ENCODE measurements at places on chromosomes 6 and 20.

DNA sequence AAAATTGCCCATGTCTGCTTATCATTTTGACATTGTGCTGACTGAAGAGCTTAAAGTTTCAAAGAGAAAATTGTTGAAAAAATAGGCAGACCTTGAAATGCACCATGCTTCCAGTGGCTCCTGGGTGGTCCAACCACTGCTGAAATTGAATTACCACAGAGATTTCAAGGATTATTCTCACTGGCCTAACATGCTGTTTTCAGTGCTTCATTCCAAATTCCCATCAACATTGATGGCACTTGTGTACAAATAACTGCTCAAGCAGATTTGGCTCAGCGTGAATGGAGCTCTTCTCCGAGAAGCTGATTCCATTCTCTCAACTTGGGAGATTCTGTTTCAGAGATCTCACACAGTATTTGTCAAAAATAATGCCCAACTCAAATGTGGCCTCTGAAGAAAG is 75.5 kb downstream of the LAMA4 start:
- DNase-seq = no peak

GRCh38 chr20:24199501-24199900 is 210.9 kb upstream of the GGTLC1 start:
- DNase-seq = no peak

- no peak for DNase-seq
Observed at GRCh38 chr6:151630387-151630786, 136.6 kb downstream of the CCDC170 start.

DNA sequence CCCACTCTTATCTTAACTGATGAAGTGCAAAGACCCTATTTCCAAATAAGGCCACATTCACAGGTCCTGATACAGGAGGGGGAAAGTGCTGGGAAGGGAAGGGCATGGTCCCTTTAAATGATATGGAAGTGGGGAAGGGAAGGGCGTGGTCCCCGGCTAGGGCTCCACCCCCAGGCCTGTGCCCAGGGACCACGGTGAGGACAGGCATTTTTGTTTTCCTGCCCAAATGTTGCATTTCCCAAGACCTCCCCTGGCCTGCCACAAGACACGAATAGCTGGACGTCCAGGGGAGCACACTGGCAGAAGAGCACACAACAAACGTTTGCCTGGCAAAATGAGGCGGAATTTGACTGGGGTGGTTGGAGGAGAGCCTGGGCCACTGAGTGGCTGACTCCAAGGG is 16.1 kb upstream of the HFE start:
- DNase-seq = no peak

GRCh38 chr6:166692723-166693302 is 65.8 kb upstream of the RPS6KA2 start:
- no peak for DNase-seq

DNA sequence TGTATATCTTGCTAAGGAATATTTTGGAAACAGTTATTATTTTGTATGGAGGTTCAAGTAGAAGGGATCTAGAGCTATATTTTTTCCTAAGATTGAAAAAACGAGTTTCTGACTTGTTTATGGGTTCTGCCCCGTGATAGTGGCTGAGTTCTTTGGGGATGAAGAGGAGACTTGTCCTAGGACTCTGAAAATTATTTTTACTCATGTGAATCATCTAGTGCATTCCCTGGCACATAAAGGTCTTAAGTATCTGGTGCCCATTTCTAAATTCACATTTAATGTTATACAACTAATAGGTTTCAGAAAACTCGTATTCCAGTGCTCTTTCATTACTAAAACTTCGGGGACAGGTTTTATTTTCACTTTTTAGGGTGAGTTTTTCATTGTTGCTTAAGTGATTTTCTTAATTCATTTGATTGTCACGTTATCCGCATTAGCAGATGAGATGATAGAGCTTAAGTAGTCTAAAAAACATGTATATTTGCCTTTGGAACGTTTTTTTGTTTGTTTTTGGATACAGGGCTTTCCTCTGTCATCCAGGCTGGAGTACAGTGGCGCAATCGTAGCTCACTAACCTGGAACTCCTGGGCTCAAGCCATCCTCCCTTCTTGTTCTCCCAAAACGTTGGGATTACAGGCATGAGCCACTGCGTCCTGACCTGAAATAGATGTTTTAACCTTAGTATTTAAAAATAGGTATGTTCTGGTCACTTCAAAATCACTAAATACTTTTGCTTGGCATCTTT is 2.1 kb downstream of the NFYA start:
- DNase-seq = no peak

- no peak for DNase-seq
Observed at GRCh38 chr6:73738367-73739028, 42.5 kb downstream of the CD109 start.

GRCh38 chr6:112150363-112150762 is 63.0 kb downstream of the FAM229B start:
- no peak for DNase-seq

- DNase-seq = no peak
Observed at GRCh38 chr6:116685437-116685993, 4.5 kb downstream of the KPNA5 start.

- no peak for DNase-seq
Observed at GRCh38 chr6:113405326-113406047, 451.7 kb upstream of the MARCKS start.

DNA sequence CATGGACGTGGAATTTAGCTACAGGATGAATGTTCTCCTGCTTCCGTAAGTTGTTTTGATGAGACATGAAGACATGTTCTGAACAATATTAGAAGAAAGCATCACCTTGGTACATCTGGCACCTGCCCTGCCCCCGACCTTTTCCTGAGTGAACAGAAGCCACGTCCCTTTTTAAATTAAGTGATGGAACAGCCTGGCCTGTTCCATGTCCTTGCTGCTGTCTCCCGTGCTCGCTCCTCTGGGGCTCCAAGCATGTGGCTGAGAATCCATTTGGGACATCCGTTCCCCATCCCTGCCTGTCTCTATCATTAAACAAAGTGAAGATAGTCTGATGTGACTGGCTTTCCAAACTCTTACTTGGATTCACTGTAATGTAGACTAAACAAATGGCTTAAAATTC is 36.4 kb downstream of the ERMARD start:
- no peak for DNase-seq

GRCh38 chr6:34120953-34121675 is 24.8 kb downstream of the GRM4 start:
- DNase-seq = no peak

DNA sequence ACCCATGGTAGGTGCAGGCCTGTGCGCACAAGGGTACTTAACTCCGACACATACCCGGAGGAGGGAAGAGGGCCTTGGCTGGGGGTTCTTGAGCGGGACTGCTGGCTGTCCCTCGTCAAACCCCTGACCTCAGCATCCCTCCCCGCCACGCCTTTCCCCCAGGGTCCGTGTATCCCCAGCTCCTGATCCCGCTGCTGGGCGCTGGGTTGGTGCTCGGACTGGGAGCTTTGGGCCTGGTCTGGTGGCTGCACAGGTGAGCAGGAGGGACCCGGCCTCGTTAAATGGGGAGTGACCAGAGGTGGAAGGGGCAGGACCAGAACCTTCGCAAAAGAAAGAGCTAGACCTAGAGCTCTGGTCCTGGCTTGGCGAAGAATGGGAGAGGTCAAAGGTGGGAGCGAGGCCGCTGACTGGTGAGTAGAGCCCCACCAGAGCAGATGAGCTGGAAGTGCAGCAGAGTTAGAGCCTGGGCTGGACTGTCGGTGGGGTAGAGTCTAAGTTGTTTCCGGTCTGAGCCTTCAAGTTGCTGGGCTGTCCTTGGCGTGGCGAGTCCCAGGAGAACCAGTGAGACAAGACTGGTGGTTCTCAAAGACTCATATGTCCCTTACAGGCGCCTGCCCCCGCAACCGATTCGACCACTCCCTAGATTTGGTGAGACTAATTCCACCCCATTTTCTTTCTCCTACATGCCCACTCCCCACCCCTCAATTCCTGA is 963 bp downstream of the MPIG6B start:
- no peak for DNase-seq

DNA sequence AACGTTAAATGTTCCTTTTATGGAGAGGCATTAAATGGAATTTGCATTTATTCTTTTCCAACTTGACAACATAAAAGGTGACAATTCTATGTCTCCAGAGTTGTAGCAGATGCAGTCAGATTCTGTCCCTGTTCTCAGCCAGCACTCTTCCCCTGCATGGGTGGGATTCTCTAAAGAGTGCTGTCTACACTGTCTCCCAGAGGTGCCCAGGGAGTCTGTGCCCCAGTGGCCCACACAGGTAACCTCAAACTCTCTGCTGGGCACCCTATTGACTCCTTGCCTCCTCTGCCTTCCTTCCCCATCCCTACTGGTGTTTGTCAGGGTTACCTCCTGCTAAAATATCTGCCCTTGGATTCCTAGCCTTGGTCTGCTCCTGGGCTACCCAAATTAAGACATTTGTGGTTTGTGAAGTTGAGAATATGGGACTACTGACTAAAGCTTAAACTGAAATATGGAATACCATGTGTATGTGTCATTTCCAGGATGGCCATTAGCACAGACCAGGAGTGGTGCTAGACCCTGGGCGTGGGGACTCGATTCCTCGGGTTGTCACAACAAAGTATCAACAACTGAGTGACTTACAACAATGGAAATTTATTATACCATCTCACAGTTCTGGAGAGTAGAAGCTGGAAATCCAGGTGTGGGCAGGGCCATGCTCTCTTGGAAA is 284.7 kb downstream of the CDH26 start:
- no peak for DNase-seq

DNA sequence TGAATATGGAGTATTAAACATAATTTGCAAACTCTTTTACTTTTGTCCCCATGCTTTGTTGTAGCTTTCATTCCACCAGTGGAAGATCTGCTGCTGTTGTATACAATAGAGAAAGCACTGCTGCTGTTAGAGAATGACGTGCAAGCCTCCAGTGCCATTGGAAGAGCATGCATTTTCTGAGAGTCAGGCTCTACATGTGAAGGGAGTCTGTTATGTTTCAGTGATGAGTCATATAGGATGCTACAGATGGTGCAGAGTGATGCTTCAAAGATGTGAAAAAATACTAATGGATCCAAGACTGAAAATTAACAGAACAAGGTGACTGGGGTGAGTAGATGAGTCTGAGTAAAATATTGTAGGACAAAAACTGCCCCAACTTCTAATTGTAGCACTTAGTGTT is 22.4 kb upstream of the BACH2 start:
- no peak for DNase-seq

Data from central memory CD4-positive, alpha-beta T cell (primary cell).